Stimulated activated CD4-positive, alpha-beta T cell treated with anti-CD3 and anti-CD28 coated beads, Interleukin-4, amount 100 ng/mL, for 1 hour (primary cell): ENCODE measurements at places on chromosomes 6 and 20.

- no peak for DNase-seq
Measured at GRCh38 chr6:142385352-142385751, 83.5 kb downstream of the ADGRG6 start.

DNA sequence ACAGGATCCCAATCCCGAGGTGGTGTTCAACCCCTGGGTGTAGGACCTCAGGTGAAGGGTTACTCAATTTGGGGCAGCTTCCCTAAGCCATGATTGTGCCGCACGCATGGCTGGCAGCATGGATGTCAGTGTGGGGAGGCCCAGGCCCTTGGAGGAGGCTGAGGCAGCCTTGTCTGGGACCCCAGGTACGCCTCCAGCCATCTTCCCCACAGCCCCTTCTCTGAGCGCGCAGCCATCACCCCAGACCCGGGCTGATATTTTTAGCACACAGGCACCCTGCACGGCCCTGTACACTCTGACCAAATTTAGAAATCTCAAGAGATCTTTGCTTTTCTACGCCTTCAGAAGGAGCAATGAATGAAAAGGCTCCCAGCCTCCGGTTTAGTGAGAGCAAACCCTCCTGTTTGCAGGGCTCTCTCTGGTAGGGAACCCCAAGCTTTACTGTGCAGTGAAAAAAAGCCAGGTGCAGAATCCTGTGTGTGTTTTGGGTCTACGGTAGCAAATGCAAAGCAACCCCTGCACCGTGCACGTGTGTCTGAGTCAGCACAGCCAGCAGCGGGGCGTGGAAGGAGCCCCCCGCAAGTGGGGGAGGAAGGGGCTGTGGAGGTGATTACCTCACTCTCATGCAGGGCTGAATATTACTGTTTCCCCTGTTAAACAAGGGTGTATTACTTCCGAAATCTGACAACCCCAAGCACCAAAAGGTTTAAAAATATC is 44.3 kb downstream of the CTCFL start:
- no peak for DNase-seq

DNA sequence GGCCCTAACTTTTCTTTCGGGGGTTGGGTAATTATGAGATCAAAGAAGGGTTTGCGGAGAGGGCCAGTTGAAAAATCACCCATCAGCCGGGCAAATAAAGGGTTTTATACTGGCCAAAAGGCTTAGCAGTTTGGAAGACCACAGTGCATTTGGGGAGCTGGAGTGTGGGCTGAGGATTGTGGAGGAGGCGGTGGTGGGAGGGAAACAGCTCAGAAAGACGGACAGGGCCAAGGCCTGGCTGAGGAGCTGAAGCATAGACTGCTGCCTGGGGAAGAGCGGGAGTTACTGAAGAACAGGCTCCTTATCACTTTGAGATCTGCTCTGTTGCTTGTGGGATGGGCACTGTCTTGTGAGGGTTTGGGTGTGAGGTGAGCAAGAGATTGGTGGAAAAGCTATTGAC is 144.2 kb downstream of the CARMIL1 start:
- DNase-seq, result no peak

- no peak for DNase-seq
Measured at GRCh38 chr6:10418862-10419748, 4.2 kb upstream of the TFAP2A start.

DNA sequence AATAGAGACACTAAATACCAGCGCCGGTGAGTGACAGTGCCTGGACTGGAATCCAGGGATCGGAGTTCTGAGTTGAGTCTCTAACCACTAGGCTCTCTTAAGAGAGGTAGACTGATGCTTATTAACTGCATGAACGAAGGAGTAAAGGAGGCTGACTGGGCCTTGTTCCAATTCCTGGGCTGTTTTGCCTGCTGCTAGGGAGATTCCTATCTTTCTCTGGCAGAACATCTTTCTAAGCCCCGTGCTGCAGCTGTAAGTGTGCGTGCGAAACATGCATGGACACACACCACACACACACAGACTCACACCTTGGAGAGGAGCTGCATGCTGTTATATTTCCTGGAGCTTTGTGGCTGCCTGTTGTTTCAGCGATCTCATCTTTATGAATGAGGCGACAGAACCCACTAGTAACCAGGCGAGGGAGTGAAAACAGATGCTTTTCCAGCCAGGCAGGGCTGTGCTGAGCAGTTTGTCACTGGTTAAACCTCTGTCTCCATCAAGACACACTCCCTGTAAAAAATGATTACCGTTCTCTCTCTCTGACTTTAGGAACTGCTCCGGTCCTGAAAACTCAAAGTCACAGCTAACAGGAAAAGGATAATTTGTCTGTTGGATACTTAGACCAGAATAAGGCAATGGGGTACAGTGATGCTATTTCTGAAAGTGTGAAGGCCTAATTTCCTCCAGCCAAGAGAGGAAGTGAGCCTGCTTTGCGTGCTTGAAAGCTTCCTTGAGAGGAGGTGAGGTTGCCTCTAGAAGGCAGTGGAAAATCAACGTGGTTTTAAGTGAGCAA is 157.4 kb upstream of the ZNF217 start:
- DNase-seq, result peak; percentile 12

GRCh38 chr20:23094213-23094896 is 8.2 kb upstream of the CD93 start:
- DNase-seq, result no peak

DNA sequence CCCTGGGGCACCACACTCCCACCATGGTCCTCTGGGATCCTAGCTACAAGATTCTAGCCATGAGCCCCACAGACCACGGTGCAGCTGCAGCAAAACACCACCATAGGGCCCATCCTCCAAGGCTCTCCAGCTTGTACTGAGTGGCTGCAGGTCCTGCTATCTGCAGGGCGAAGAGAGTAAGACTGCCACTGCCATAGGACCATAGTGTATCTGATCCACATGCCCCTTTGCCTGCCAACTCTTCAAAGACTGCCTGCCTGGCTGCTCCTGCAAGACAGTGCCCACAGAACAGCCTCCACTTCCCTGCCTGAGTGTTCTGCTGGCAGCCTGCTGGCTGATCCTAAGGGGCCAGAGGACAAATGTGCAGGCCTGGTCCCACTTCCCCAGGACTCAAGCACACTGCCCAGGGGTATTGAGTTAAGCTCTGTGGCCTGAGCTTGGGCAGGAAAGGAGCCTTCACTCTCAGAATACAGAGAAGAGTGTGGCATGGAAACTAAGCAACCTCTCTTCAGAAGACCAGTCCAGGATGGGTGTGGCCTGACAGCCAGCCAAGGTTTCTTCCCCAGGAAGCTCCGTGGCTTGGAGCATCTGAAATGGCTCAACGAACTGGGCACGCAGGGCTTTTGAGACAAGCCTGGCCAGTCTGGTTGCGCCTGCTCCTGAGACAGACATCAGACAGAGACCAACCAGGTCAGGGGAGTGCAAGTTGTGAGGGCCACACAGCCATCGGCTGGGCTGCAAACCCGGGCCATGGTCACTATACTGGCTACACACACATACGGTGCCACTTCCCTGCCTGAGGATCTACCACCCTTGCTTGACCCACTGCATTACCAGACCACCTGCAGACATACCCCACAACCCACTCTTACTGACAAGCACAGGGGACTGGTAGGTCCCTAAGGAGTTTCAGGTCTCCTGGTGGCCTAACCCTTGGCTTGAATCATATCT is 54.5 kb downstream of the RNGTT start:
- DNase-seq, result no peak

DNA sequence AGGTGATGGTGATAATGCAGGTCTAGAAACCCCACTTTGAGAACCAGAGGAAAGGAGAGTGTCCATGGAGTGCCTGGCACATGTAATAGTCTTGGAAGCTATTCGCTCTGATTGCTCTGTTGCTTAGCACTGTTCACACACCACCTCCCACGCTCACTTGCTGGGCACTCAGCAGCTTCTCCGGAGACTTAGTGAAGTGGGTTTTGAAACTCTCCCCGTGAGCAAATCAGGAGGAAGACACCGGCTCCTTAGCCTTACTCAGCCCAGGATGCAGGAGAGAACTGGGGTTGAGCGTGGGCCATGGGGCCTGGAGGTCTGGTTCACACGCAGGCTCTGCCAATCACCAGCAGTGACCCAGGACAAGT is 22.2 kb downstream of the BMP7 start:
- DNase-seq, result no peak

GRCh38 chr6:502761-503160 is 111.2 kb downstream of the IRF4 start:
- DNase-seq, result no peak

GRCh38 chr6:90126839-90127238 is 169.8 kb downstream of the BACH2 start:
- DNase-seq, result no peak

DNA sequence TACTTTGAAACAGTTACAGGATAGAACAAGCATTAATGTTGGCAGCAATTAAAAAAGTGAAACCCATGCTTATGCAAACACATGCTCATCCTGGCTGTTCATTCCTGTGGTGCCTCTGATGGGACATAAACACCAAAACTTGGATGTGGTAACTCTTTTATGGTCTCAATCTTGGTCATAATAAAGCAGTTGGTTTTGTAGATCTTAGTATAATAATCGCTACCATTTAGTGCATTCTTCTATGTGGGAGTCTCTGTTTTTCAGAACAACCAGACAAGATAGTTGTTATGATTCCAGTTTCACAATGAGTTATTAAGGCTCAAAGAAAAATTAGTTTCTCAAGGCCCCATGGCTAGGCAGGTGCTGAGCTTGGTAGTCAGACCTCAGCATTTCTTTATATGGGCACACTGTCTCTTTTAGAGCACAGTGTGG is 184.0 kb downstream of the UTRN start:
- no peak for DNase-seq

GRCh38 chr20:50438986-50439407 is 71.2 kb upstream of the PTPN1 start:
- DNase-seq, result no peak

DNA sequence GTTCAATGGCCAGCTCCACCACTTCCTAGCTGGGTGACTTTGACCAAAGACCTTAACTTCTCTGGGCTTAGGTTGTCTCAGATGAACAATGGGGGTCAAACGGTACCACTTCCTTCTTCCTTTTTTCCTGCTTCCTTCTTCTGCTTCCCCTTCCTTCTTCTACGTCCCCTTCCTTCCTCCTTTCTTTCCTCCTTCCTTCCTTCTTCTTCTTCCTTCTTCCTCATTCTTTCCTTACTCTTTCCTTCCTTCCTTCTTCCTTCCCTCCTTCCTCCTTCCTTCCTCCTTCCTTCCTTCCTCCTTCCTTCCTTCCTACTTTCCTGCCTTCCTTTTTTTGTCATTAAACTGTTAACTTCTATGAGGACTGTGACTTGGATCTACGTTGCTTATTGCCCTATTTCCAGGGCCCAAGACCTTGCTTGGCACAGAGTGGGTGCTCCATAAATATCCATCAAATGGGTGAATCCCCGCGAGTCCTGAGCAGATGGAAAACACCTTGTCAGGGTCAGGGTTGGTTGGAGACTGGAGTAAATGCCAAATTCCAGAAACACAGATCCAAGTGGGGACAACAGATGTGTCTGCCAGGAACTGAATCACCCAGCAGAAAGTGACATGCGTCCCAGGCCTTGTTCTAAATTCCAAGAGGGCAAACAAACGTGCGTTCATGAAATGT is 243.3 kb downstream of the PREX1 start:
- DNase-seq, result no peak

GRCh38 chr6:145453376-145453775 is 281.9 kb downstream of the EPM2A start:
- no peak for DNase-seq

DNA sequence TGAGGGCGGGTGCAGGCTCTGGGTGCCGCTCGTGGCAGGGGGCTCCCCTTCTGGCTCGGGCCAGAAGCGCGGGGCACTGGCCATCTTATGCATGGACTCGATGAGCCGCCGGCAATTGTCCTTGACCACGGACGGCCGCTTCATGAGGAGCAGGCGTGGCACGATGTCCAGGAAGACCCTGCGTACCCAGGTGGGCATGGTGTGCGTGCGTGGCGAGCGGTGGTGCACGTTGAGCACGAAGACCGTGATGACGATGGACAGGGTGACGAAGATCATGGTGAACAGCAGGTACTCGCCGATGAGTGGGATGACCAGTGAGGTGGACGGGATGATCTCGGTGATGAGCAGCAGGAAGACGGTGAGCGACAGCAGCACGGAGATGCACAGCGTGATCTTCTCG is 11.0 kb downstream of the CHRNA4 start:
- DNase-seq, result no peak

DNA sequence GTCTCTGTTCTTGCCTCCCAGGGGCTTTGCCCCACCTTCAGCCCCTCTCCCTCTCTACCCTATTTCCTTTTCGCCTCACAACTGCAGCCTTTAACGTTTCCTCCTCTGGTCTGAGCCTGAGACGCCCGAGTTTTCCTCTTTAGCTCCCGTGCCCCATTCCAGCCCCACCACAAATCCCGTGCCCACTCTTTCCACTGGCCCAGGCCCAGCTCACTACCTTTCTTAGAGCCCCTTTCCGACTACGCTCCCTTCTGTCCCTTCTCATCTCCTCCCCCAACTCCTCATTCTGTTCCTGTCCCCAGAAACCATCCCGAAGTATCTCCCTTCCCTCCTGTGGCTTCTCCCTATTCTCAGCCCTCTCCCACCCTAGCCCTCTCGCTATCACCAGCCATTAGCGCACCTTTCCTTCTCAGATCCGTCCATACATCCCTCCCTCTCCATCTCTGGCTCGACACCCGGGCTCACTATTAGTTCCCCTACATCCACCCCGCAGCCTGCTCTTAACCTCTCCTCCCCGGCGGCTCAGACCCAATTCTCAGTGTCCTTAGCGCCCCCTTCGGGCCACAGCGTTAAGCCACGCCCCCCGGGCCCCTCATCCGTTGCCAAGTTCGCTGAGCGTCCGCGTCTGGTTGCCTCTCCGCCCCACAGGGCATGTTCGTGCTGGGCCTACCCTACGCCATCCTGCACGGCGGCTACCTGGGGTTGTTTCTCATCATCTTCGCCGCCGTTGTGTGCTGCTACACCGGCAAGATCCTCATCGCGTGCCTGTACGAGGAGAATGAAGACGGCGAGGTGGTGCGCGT is 2.7 kb downstream of the SLC32A1 start:
- DNase-seq, result peak; percentile 65

DNA sequence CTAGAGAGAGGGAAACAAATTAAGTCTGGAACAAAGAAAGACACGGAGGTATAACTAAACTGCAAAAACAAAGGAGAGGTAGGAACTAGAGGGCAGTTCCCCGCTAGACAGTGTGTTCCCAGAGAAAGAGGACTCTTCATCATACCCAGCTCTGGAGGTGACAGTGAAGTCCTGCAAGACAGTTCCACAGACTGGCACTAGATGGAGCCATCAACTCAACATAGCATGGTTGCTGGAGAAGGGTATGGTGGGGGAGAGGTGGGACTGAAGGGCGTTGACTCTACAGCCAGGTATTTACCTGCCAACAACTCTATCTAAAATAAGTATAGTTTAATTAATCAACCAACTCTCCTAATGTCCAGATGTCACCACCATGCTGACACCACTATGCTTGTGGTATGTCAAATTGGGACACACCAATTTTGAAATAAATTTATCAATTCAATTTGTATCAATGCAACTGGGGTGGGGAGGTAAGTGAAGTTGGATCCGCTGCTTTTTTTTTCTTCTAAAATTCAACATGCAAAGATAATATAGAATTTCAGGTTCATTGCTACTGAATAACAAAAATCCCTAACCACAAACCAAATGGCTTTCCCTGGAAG is 9.7 kb downstream of the BACH2 start:
- peak; percentile 59 for DNase-seq

- DNase-seq, result no peak
Measured at GRCh38 chr6:83429857-83430610, 817 bp downstream of the ME1 start.
